NCI-H226 (cell line): ENCODE measurements at places on chromosomes 5 and 9.

DNA sequence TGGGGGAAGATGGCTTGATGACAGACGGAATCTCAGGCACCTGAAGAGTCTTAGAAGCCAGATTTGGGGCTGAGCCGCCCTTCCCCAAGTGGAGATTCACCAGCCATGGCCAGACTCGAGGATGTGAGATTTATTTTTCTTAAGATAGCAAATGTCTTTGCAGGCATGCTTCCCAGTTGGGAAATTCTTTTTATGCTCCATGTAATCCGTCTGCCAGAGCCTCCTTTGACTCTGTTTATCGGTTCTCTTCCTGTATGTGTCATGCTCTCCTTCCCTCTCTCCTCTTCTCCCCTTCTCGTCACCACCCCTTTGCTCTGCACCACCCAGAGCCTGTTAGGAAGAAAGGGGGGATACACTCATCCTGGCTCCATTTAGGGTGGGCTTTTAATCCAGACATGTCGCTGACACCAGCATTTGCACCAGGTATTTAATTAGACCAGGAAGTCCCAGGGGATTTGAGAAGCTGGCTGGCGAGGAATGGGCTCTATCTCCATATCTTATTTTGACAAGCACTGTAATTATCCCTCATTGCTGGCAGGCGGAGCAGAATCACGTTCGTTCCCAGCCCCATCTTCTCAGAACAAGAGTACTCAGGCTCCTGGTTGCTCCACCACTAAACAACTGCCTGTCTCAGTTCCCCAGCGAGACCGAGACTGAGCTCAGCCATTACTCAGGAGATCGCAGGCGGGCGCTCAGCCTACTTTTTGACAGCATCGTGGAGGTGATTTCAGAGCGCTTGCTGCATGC is 50.9 kb downstream of the KCNIP1 start:
- peak; percentile 56 for DNase-seq

DNA sequence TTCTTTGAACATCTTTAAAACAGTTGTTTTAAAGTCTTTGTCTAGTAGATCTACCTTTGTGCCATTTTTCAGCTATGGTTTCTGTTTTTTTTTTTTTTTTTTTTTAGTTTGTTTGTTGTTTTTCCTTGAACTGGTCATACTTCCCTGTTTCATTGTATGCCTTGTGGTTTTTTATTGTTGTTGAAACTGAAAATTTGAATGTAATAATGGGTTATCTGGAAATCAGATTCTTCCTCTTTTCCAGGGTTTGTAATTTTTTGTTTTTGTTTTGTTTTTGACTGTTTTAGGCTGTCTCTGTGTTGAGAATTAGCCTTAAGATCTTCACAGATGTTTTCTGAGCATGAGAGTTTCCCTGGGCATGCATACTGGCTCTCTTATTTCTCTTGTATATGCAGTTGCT is 269.6 kb upstream of the DAP start:
- no peak for DNase-seq

DNA sequence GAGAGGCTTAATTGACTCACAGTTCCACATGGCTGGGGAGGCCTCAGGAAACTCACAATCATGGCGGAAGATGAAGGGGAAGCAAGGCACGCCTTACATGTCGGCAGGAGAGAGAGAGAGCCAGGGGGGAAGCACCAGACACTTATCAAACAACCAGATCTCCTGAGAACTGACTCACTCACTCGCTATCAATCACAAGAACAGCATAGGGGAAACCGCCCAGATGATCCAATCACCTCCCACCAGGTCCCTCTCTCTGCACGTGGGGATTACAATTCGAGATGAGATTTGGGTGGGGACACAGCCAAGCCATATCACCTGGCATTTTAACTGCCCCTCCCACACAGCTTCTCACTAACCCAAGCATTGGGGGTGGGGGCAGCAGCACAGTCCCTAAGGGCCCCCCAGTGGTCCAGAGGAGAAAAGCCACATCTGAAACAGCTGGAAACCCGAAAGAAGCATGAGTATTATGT is 76.1 kb upstream of the ASS1 start:
- no peak for DNase-seq

DNA sequence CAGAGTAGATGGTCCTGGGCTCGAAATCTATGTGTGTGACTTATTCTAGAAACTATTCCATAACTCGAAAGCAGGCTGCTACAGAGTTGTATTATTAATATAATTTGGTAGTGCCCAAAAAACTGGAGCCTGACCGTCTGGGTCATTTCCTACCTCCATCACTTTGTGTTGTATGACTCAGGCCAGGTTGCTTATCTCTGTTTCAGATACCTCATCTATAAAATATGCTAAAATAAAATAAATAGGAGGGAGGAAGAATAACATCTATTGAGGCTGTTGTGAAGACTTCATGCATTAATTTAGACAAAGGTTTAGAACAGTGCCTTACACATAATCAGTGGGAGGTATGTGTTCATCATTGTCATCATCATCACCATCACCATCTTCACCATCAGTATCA is 57.7 kb downstream of the PDE4D start:
- DNase-seq, result no peak

DNA sequence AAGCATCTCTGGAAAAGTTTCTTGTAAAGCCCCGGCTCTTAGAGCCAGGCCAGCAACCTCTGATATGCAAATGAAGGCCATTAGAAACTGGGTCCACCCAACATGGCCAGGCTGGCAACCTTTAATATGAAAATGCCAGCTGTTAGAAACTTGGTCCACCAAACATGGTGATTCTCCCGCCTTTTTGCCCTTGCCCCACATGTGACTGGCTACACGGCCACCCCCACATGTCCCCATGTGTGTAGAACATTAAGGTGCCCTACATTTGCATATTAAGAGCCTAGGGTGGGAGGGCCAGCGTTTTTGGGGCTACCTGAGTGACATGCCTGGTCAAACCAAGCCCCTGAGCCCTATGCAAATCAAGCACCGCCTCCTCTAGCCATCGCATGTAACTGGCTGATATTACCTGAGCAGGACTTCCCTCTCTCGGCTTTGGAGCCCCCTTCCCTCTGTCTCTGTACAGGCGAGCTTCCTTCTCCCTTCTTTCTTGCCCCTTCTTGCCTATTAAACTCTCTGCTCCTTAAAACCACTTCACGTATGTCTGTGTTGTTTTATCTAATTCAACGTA is 39.0 kb downstream of the S100Z start:
- no peak for DNase-seq

GRCh38 chr5:3122216-3122615 is 370.7 kb upstream of the IRX2 start:
- no peak for DNase-seq

- no peak for DNase-seq
Observed at GRCh38 chr5:68455216-68455615, 239.7 kb downstream of the PIK3R1 start.

DNA sequence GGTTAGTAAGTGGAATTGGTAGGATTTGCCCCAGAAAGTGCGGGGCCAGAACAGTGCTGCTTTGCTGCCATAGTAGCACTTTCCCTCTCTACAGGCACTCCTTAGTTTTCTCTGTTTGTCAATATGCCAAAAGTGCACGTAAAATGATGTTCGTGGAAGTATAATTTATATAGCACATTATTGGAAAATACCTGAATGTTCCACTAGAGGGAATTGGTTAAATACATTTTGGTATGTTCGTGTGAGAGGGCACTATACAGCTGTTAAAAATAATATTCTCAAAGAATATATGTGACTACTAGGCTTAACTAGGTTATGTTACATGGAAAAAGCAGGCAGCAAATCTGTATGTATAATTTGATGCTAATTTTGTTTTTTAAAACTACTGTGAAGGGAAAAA is 184.0 kb upstream of the GDNF start:
- no peak for DNase-seq

DNA sequence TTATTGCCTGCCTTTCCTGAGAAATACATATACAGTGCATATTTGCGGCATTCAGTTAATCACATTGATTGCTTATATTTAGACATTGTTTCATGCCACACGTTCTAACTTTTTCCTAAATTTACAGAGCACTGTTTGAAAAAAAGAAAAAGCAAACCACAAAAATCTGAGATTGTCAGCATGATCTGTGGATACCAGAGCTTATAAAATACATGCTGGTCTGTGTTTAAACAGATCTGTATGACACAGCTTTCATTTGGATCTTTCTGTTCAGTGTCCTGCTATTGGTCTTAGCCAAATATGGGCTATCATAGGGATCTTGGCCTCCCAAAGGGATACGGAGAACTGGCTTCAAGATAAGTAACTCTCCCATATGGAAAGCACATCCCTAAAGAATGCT is 20.2 kb downstream of the ALDH1A1 start:
- DNase-seq, result no peak

- peak; percentile 44 for DNase-seq
Observed at GRCh38 chr9:25964239-25964638, 286.0 kb upstream of the TUSC1 start.

DNA sequence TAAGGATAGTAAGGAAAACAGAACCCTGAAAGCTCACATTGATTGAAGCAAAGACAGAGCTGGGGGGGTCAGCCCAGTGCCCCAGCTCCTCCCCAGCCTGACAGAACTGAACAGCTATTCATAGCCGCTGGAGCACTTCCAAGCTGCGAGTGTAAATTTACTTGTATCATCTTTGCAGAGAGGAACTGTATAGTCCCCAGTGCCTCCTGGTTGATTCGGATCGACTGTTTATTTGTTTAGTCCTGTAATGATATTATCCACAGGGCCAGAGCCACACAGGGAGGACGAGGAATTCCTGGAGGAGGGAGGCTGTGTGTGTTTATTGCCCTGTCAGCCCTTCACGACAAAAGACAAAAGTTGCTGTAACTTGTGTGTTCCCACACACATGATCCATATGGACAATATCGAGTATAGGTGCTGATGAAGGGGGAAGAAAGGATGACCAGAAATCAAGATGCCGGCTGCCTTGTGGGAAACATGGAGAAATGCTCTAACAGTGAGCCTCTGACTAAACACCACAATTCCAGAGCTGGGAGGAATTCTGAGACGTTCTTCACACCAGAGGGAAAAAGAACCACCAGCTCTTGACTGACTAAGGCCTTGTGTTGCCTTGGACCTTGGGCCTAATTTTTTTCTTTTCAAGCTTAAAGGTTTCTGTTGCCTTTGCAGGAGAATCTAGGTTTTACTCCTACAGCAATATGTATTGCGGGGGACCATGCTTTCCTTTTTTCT is 31.1 kb downstream of the FOXD1 start:
- no peak for DNase-seq

- no peak for DNase-seq
Observed at GRCh38 chr5:78242001-78242400, 52.5 kb downstream of the AP3B1 start.

GRCh38 chr9:93942161-93942560 is 13.0 kb downstream of the BARX1 start:
- DNase-seq, result no peak

DNA sequence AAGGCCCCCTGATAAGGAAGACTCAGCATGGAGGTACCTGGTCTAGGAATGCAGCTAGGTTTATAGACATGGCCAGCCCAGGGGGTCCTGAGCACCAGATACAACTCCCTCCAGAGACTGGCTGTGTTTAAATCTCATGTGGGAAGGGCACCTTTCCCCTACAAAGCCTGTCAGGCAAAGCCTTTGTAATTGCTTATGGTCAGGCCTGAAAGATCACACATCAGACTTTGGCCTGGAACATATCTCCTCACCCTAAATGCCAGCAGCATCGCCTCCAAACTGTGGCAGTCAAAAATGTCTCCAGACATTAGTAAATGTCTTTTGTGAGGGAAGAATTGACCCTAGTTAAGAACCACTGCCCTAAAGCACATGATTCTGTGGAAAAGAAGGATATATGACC is 51.6 kb upstream of the MACIR start:
- no peak for DNase-seq

DNA sequence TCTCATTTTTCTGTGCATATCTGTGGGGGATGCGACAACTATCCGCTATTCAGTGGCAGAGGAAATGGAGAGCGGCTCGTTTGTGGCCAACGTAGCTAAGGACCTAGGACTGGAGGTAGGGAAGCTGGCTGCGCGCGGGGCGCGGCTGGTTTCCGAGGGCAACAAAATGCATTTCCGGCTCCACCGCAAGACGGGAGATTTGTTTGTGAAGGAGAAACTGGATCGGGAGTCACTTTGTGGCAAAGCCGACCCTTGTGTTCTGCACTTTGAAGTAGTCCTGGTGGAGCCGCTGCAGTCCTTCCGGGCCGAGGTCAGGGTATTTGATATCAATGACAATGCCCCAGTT is 320 bp downstream of the PCDHB1 start:
- DNase-seq, result no peak
